Erythroblast (primary cell): ENCODE measurements at places on chromosomes 5 and 9.

DNA sequence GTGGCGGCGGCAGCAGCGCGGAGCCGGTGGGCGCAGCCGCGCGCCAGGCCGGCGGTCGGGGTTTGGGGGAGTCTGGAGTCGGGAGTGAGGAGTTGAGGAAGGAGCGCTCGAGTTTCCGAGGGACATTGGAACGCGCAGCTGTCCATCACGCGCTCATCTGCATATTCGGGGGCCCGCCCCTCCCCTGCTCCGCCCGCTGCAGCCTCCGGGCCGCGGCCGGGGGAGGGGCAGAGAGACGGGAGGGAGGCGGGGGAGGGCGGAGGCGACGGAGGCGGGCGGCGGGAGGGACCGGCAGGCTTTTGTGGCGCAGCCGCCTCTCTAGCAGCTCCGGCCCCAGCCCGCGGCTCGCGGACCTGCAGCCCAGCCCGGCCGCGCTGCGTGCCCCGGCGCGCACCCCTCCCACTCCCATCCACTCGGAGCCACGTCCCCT is at the start of gene IRX2:
Gene IRX2, minus strand, starts transcription at position 86 of the 430 bp plus-strand sequence. CDS start 264 bp downstream, outside the sequence.
- DNase-seq, result peak; percentile 45

DNA sequence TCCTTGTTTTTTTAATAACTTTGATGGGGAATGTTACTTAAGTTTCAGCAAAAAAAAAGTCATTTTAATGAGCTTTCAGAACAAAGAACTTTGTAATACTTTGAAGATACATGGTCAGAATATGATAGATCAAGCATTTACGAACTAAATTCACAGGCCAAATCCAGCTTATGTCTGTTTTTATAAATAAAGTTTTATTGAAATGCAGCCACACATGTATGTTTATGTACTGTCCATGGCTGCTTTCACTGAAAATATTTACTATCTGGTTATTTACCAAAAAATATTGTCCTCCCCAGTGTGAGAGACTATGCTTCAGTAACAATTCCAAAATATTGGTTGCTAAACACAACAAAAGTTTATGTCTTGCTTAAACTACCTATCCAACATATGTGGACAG is 366.7 kb downstream of the PIK3R1 start:
- no peak for DNase-seq

- DNase-seq, result no peak
These were observed 27.7 kb downstream of the LHX6 start for GRCh38 chr9:122200960-122201595.

DNA sequence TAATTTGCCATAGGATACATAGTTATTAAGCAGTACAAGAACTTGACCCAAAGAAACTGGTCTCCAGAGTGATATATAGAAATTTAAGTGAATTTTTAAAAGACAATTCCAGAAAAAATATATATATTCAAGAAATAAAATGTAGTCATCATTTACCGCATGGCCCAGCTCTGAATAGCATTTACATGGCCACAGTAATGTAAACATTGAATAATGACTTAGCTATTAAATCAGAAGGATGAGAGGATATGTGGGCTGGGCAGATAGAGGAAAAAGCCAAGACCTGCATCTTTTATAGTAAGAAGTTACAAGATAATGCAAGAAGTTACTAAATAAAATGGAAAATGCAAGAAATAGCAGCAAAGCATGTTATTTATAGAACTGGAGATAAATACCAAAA is 405.2 kb upstream of the WWC1 start:
- DNase-seq, result no peak

- no peak for DNase-seq
These were observed 691.8 kb downstream of the MTRR start for GRCh38 chr5:8560776-8561175.

GRCh38 chr9:110880189-110880588 is 158.1 kb downstream of the LPAR1 start:
- no peak for DNase-seq

DNA sequence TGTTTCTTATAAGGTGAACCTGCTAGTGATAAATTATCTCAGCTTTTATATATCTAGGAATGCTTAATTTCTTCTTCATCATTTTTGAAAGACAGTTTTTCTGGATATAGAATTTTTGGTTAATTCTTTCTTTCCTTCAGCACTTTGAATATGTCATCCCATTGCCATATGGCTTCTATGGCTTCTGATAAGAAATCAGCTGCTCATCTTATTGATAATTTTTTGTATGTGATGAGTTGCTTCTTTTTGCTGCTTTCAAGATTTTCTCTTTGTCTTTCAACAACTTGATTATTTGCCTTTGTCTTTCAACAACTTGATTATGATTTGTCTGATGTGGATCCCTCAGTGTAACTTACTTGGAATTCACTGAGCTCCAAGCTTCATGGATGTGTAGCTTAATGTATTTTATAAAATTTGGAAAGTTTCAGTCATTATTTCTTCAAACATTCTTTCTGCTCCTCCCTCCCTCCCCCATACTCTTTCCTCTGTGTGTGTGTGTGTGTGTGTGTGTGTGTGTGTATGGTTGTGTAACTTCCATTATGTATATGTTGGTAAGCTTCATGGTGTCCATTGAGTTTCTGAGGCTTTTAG is 243.9 kb downstream of the TLE1 start:
- DNase-seq, result no peak
